ENCODE measurements at places on chromosomes 3 and 15. TPM values are rescaled to one million over a fixed set of nuclear protein-coding genes. Genes with fewer than 3 reads are reported as not detected.

GRCh38 chr15:55515491-55515890, 7.5 kb upstream of the DNAAF4 start:
- H3K36me3 ChIP-seq: no peaks in the 10 kb centered on the region
- H3K27me3 ChIP-seq: peaks cover 8% of the 10 kb centered on the region
- no peaks in the 10 kb centered on the region for H3K4me1 ChIP-seq

DNA sequence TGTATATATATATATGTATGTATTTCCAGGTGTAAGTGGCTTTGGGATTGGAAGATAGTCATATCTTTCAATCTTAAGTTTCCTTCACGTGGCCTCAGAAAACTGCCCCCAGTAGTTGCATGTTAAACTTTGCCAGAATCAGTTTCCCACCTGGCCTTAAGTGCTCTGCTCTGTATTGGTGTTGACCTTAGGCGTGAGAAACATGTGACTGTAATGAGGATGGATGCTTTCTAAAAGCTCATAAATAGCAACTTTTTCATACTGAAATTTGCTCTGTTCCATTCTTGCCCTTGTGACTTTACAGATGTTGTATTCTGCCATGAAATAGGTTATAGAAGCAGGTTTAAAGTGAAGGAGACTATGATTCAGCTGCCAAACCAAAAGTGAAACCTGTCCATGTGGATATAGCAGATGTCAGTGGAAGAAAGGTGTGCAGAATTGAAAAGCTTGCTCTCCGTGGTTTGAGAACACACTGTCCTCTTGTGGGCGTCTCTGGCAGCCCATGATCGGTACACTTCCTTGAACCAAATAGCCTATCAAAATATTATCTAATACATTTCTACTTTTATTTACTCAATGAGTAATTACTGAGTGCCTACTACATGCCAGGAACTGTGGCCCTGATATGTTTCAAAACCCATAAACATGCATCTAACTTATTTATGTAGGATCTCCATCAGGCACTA, 15.8 kb downstream of the SCG5 start:
- H3K27me3 ChIP-seq: no peaks in the 10 kb centered on the region
- DNase-seq: no peak
- H3K27ac ChIP-seq: peak overlapping the region; percentile 21

DNA sequence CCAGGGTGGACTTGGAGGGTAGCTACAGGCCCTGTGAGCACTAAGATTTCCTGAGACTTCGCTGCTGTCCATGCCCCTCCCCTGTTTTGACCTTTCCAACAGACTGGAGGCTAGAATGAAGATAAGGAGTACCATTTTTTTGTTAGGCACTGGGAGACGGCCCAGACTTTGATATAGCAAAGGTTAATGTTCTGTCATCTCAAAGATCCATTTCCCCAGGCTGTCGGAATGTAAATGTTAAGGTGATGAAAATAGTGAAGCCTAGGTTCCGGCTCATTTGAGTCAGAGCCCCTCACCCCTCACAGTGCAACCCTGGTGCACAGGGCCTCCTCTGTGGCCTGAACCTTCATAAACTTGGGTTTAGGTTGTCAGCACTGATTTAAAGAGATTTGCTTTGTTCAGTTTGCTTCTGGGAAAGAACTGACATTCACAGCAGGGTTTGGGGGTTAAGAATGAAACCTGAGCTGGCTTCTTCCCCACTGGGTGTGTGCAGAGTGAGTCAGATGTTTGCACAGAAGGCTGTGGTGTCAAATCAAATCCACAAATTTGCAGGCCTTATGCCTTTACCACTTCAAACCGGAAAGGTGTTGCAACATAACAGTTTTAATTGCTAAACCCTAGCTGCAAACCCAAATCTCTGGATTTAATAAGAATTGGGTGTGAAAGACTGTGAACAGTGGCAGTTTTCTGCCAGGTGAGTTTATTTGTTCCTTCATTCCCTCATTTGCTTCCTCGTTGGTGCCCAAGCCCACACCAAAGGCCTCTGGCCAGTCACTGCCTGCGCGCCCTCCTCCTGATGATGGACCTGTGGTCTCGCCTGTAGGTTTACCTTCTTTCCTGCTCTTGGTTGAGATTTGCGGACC, 20.6 kb upstream of the KCTD6 start:
- peak overlapping the region; percentile 35 for H3K4me3 ChIP-seq
- peaks cover 19% of the 10 kb centered on the region for H3K27me3 ChIP-seq
- H3K27ac ChIP-seq: peak overlapping the region; percentile 51

- H3K27ac ChIP-seq: no peak overlapping the region
- H3K4me3 ChIP-seq: no peak overlapping the region
- no peaks in the 10 kb centered on the region for H3K27me3 ChIP-seq
- H3K36me3 ChIP-seq: no peaks in the 10 kb centered on the region
- H3K4me1 ChIP-seq: no peaks in the 10 kb centered on the region
- no peak for DNase-seq
These were observed 7.7 kb downstream of the STAB1 start for GRCh38 chr3:52502808-52503350.

LRRC31 gene
- not detected for total RNA-seq

KNG1 gene
- not detected for total RNA-seq

DNA sequence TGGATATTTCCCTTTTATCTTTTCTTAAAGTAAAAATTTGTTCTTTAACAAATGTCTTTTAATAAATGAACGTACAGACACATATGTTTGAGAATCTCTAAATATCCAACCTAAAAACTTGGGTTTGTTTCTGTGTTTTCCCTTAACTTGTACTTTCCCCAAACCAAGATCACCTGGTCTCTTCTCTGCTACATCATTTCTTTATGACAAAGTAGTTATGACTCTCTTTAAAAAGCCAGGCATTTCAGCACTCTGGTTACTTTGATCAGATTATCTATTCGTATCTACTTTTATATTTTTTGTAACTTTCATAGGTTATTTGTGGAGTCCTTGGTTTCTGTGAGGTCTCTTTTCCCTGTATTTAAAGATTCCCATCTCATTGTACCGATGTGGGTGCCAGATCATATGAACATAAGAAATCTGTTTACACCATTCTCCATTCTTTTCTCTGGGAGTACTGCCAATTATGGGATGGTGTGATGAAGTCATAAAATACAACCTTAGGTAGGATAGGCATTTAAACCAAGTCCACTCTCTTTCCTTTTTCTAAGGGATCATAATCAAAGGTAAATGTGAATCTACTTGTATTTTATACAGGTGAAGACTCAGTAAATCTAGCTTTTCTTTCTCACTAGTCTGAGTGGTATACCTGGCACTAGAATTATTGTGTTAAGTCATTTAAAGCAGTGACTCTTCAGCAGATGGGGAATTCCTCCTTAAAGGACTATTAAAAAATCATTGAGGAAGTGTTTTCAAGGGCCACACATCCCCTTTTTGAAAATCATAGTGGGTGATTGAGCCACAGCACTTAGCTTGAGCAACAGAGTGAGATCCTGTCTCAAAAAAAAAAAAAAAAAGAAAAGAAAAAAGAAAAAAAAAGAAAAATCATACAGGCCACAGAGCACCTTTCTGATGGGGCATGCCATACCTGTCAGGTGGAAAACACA, 12.4 kb upstream of the NFKBIZ start:
- H3K4me3 ChIP-seq: no peak overlapping the region
- H3K36me3 ChIP-seq: peaks cover 51% of the 10 kb centered on the region
- no peak for DNase-seq
- H3K27ac ChIP-seq: no peak overlapping the region

ACTR8 gene
- total RNA-seq: 35.3 TPM

DNA sequence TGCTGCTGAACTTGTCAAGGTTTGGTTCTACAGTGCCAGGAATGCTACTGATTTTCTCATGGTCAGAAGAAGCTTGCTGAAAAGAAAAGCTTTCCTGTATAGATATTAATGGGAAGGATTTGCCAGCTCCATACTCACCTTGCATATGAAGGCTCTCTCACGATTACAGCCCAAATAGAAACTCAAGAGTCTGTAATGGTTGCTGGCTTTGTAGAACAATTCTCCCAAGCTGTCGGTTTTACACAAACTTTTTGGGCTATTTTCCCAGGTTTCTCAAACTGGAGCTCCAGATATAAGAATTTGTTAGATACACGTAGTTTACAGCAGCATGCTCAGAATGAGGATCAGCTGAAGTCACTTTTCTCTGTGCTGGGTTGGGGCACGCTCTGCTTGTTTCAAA, 30.1 kb upstream of the LRRC3B start:
- H3K4me3 ChIP-seq: no peak overlapping the region
- H3K27me3 ChIP-seq: no peaks in the 10 kb centered on the region
- no peak overlapping the region for H3K27ac ChIP-seq
- H3K4me1 ChIP-seq: no peaks in the 10 kb centered on the region

DNA sequence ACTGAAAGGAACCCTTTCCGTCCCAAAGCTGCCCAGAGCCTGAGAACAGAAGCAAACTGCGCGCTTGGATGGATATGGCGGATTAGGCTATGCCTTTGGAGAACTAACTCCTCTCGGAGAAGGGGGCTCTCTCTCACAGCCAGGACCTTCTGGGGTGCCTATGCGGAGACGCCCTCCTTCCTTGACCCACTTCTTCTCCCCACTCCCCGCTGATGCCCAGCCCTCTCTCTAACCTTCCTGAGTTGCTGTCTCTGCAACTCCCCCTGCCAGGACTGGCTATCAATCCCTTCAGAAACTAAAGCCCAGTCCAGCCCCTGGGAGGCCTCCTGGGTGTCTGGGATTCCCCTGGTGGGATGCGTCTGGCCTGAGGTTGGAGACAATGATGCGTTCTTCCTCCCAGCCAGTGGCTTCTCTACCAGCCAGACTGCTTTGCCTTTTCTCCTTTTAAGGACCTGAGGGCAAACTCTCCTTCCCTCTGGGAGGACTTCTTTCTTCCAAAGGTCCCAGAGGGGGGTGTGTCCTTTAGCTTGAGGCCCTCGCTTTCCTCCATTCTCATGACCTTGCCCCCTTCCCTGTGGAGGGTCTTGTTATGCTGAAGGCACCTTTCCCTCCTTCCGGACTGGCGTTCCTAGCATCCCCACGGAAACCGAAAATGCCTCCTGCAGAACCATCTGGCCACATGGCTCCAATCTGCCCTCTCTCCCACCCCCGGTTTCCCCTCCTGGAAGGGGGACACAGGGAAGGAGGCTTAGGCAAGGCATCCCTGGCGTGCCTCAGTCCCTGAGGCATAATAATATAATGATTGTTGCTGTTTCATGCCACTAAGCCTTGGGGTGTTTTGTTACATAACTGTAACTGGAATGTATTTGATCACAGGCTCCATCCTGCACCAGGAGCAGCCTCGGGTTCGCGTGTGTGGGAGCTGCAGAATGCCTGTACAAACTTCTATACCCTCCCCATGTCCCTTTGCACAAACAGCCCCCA, 63.4 kb upstream of the C15orf39 start:
- peaks cover 2% of the 10 kb centered on the region for H3K4me1 ChIP-seq
- no peak overlapping the region for H3K27ac ChIP-seq
- H3K36me3 ChIP-seq: peaks cover 4% of the 10 kb centered on the region
- no peak overlapping the region for H3K4me3 ChIP-seq
- peaks cover 5% of the 10 kb centered on the region for H3K27me3 ChIP-seq
- DNase-seq: no peak

ALCAM gene
- total RNA-seq: 8.1 TPM

DNA sequence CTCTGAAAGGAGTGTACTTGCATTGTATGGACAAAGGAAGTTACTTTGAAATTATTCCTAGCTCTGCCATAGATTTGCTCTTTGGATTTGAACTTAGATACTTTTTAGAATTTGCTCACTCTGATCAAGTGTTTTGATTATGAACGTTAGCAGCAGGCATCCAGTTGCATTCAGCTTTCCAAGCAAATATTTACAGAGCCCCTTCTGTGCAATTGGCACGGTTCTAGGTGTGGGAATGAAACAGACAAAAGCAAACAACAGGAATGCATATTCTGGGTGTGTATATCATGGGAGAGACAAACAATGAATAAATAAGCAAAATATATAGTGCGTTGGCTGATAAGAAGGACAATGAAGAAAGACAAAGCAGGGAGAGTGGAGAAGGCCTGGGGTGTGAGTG, 125.5 kb upstream of the ADAMTS9 start:
- H3K27me3 ChIP-seq: no peaks in the 10 kb centered on the region
- no peak overlapping the region for H3K4me3 ChIP-seq
- no peaks in the 10 kb centered on the region for H3K4me1 ChIP-seq
- H3K27ac ChIP-seq: no peak overlapping the region

DNA sequence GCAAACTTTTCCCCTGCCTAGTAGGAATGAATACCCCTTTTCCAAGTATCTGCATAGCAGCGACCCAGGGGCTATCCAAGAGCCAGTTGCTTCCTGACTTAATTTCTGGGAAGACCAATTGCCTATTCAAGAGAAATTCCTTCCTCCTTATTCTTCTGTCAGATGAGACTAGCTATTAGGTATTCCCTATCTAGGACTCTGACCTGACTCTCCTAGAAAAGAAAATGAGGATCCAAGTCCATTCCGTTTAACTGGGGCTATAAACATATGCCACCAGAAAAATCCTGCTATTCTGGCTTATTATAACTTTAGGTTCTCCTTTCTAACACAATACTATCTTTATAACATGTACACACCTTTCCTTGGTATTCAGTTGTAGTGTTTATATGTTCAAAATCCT, 1.7 kb downstream of the HHLA2 start:
- H3K4me3 ChIP-seq: peak overlapping the region; percentile 6
- DNase-seq: no peak
- H3K27ac ChIP-seq: no peak overlapping the region
- no peaks in the 10 kb centered on the region for H3K27me3 ChIP-seq

XCR1 gene
- total RNA-seq: not detected

DNA sequence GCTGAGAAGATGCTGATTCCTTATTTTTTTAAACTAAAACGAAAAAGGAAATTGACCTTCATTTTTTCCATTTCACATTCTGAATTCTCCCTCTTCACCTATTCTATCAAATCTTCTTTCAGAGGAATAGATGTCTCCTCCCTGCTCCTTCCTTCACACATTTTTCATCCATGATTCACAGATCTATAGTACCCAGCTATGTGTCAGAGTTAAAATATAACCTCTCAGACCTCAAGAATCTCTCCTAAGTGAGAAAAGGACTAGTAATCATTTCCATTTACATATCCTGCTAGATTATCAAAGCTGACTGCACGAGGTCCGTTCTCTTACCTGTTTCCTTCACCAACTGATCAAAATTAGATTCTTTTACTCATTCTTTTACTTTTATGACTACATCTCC, 1297.6 kb upstream of the ALCAM start:
- H3K27ac ChIP-seq: no peak overlapping the region
- no peaks in the 10 kb centered on the region for H3K4me1 ChIP-seq
- no peaks in the 10 kb centered on the region for H3K36me3 ChIP-seq
- no peak for DNase-seq
- no peaks in the 10 kb centered on the region for H3K27me3 ChIP-seq
- H3K4me3 ChIP-seq: no peak overlapping the region

DNA sequence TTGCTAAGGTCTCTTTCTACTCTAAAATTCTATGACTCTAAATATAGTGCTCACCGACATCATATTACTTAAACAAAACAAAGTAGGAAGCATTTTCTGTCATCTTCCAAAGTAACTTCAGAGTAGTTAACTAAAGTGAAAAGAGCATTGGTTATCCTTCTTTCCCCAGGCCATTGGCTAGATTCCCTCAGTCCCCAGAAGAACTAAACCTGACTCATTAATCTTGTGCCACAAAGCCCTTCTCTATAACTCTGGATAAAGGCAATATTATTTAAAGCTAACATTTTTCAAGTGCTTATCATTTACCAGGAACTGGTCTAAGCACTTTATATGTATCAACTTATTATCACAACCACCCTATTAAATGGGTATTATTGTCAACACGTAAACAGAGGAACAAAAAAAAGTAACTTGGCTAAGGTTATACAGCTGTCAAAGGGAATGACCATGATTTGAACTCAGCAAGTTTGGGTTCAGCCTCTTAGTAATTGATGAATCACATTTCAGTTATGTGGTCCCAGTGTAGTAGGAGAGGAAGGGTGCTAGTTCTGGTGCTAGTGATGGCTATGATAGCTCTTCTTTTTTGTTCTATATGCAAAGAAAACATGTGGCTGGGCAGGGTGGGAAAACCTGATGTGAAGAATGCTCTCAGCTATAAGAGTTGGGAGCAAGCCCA, 304.9 kb downstream of the FGF12 start:
- H3K4me1 ChIP-seq: no peaks in the 10 kb centered on the region
- no peak overlapping the region for H3K27ac ChIP-seq
- H3K36me3 ChIP-seq: no peaks in the 10 kb centered on the region
- no peak for DNase-seq

Data from activated naive CD8-positive, alpha-beta T cell treated with anti-CD3 and anti-CD28 coated beads, Interleukin-2, amount 10 ng/mL, durations not matched to agents 7 days and 5 days (primary cell).